ENCODE measurements at places on chromosomes 11 and 22. TPM values are rescaled to one million over a fixed set of nuclear protein-coding genes. Genes with fewer than 3 reads are reported as not detected.

GRCh38 chr11:100214791-100215190 lies 472.3 kb upstream of the ARHGAP42 start:
- H3K4me1 ChIP-seq, result no peaks in the 10 kb centered on the region
- no peaks in the 10 kb centered on the region for H3K36me3 ChIP-seq
- DNase-seq, result no peak
- H3K27me3 ChIP-seq, result no peaks in the 10 kb centered on the region

- H3K4me3 ChIP-seq, result peak overlapping the region; percentile 65
- H3K27ac ChIP-seq, result no peak overlapping the region
- no peaks in the 10 kb centered on the region for H3K36me3 ChIP-seq
- H3K27me3 ChIP-seq, result no peaks in the 10 kb centered on the region
These were observed 31.7 kb upstream of the GRAMD4 start for GRCh38 chr22:46588279-46589140.

DNA sequence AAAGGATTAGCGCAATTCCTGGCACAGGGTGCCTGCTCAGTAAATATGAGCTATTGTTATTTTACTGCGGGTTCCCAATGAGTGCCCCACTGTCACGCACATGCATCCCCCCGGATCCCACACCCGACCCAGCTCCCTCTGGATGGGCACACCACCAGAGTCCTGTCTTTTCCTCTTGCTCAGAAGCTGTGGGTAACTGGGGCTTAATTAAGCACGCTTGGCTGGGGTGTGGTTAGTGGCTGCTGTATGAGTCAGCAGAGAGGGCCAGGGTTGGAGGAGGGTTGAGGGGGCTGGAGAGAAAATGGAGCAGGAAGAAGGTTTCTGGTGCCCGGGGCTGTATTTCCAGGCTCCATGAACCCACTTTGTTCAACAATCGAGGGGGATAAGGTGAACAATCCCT lies 30.3 kb upstream of the NECTIN1 start:
- H3K27ac ChIP-seq, result no peak overlapping the region
- no peaks in the 10 kb centered on the region for H3K4me1 ChIP-seq
- H3K4me3 ChIP-seq, result no peak overlapping the region
- DNase-seq, result no peak
- no peaks in the 10 kb centered on the region for H3K36me3 ChIP-seq

GRCh38 chr22:35480627-35481550 lies 59.7 kb upstream of the RASD2 start:
- H3K27me3 ChIP-seq, result peaks cover 21% of the 10 kb centered on the region
- no peak overlapping the region for H3K4me3 ChIP-seq
- DNase-seq, result no peak

GRCh38 chr22:39490135-39490798 lies 11.8 kb upstream of the MIEF1 start:
- no peaks in the 10 kb centered on the region for H3K27me3 ChIP-seq
- H3K4me3 ChIP-seq, result no peak overlapping the region
- peak; percentile 77 for DNase-seq
- H3K4me1 ChIP-seq, result peaks cover 5% of the 10 kb centered on the region
- H3K36me3 ChIP-seq, result no peaks in the 10 kb centered on the region
- H3K27ac ChIP-seq, result no peak overlapping the region

- no peak overlapping the region for H3K4me3 ChIP-seq
- H3K4me1 ChIP-seq, result peaks cover 5% of the 10 kb centered on the region
These were observed 9.1 kb upstream of the MAP6 start for GRCh38 chr11:75677909-75678308.

DNA sequence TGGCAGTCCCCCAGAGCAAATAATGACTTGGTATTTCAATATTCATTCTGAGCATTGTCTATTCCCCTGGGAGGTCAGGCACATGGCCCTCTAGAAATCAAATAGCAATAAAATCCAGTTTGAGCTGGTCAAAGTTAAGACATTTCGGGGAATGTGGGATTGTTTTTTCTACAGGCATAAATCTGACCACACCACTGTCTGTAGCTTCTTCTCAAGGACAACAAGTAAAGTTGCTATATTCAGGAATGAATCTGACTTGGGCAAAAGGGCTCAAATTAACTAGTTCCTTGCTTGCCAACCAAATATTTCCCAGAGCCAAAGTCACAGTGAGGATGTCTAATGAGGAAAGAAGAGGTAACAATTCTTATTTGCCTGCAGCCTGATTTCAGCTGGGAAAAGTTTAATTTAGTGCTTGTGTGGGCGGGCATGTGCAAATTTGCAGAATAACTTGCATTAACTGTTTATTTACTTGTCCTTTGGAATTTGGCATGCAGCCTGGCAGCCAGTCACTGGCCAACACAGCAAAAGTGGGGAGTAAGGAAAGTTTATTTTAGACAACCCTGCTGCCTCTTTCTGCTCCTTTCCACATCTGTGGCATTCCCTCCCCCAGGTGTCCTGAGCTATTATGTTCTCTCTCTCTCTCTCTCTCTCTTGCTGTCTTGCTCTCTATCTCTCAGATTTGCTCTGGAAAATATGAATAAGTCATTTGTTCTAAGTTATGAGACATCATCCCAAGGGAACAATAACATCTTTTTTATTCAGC lies 51.2 kb upstream of the ARHGAP20 start:
- H3K4me1 ChIP-seq, result no peaks in the 10 kb centered on the region
- DNase-seq, result no peak

GRCh38 chr22:17976121-17976520 lies 48.2 kb downstream of the MICAL3 start:
- H3K4me1 ChIP-seq, result peaks cover 36% of the 10 kb centered on the region
- H3K36me3 ChIP-seq, result peaks cover 4% of the 10 kb centered on the region
- H3K27ac ChIP-seq, result no peak overlapping the region
- no peak for DNase-seq
- H3K27me3 ChIP-seq, result no peaks in the 10 kb centered on the region

GRCh38 chr11:131302836-131303235 lies 67.6 kb upstream of the NTM start:
- peaks cover 10% of the 10 kb centered on the region for H3K27me3 ChIP-seq
- H3K4me1 ChIP-seq, result no peaks in the 10 kb centered on the region
- H3K36me3 ChIP-seq, result no peaks in the 10 kb centered on the region
- H3K4me3 ChIP-seq, result no peak overlapping the region
- DNase-seq, result no peak

DNA sequence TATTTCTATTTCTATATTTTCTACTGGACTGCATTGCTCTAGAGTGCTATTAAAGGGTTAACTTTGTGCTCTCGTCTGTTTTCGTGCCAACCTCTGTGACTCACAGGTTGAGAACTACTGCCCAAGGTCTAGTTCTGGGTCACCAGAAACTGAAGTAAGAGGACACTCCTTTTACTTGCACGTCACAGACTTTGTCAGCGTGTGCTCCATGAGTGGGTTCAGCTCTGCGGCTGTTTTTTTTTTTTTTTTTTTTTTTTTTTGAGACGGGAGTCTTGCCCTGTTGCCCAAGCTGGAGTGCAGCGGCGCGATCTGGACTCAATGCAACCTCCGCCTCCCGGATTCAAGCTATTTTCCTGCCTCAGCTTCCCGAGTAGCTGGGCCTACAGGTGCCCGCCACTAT lies 49.8 kb downstream of the CLMP start:
- DNase-seq, result no peak
- H3K4me1 ChIP-seq, result no peaks in the 10 kb centered on the region
- H3K27ac ChIP-seq, result no peak overlapping the region
- peaks cover 3% of the 10 kb centered on the region for H3K27me3 ChIP-seq

GRCh38 chr11:61949169-61950034 lies 749 bp upstream of the BEST1 start:
- no peaks in the 10 kb centered on the region for H3K4me1 ChIP-seq
- no peak overlapping the region for H3K4me3 ChIP-seq
- H3K27ac ChIP-seq, result no peak overlapping the region
- H3K36me3 ChIP-seq, result no peaks in the 10 kb centered on the region
- peaks cover 5% of the 10 kb centered on the region for H3K27me3 ChIP-seq

GRCh38 chr11:65611028-65611757 lies 2.8 kb downstream of the MAP3K11 start:
- peak overlapping the region; percentile 27 for H3K4me3 ChIP-seq
- no peaks in the 10 kb centered on the region for H3K27me3 ChIP-seq
- H3K27ac ChIP-seq, result peak overlapping the region; percentile 89
- peaks cover 27% of the 10 kb centered on the region for H3K4me1 ChIP-seq
- H3K36me3 ChIP-seq, result peaks cover 4% of the 10 kb centered on the region
- DNase-seq, result no peak

The RAPSN gene
- total RNA-seq, result 1.8 TPM

The BTBD18 gene
- not detected for total RNA-seq

The CRYBB3 gene
- total RNA-seq, result 0.78 TPM

The PARVA gene
- total RNA-seq, result not detected

All from natural killer cell treated with Interleukin-12 subunit alpha and Interleukin-12 subunit beta and Interleukin-15 and Interleukin-18, amount 100 ng/mL, for 72 hours (primary cell).